Kidney tubule cell (primary cell): ENCODE measurements at places on chromosomes 5 and 9.

- DNase-seq: peak; percentile 50
Observed at GRCh38 chr9:81411961-81412360, 277.4 kb downstream of the TLE1 start.

- peak; percentile 14 for DNase-seq
Observed at GRCh38 chr5:103867857-103868598, 305.4 kb upstream of the NUDT12 start.

DNA sequence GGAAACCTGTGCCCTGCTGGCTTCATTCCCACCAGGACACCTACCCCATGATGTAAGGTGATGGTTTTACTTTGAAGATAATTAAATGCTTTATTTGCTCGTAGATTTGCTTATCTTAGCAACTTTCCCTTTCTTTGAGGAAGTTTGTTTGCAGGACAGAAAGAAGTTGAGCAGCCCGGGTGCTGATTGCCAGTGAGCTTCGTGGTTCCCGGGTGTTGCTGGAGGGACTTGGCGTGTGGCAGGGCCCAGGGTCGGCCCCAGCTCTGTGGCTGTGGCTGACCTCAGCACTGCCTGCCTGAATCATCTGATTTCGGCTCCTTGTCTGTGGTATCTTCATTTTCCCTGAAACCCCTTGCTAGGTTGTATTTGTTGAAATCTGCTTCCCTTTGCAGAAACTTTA lies 8.7 kb downstream of the POMT1 start:
- no peak for DNase-seq

DNA sequence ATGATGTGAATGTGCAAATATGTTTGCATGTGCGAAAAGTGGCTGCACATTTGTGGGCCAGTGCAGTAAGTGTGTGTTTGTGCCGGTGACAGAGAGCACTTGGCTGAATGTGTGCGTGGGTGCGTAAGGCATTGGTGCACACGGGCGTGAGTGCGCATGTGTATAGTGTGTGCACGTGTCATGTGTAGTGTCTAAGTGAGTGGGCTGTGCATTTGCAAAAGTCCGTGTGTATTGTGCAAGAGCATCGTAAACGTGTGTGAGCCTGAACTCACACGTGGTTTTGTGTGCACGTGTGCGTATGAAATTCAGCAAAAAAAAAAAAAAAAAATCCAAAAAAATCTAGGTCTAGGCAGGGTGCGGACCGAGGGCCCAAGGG lies 6.5 kb upstream of the EBF1 start:
- no peak for DNase-seq

DNA sequence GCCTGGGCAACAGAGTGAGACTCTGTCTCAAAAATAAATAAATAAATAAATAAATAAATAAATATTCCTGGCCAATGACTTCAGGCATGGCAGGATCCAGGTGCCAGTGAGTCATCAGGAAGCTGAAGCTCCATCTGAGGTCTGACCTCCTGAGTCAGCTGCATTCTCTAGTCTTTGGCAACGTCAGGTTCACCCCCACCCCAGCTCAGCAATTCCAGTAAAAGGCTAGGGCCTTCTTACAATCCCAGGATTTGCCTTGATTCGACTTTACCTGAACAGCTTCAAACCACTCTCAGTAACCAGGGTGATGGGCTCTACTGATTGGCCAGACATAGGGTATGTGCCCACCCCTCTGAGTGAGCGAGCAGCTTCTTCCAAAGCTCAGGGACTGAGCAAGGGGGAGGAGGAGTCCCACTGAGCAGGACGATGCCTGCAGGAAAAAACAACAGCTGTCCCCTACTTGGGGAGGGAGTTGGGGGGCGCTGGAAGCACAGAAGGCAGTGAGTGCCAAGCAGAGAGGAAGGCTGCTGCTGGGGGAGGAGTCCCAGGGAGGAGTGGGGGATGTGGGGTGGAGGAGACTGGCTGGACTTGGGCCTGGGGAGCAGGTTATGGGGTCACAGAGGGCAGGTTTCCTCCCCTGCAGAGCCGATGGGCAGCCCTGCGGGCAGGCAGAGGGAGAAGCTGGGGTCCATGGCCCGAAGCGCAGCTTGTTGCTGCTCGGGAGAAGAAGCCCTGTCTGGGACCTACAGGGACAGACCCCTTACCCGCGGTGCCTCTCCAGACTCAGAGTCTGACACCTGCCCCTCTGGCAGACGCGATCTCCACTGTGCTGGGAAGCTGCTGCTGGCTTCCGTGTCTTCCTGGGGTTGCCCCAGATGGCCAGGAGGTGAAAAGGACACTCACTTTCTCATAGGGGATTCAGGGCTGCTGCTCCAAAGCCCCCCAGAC lies 25.9 kb upstream of the UNC5A start:
- peak; percentile 98 for DNase-seq

DNA sequence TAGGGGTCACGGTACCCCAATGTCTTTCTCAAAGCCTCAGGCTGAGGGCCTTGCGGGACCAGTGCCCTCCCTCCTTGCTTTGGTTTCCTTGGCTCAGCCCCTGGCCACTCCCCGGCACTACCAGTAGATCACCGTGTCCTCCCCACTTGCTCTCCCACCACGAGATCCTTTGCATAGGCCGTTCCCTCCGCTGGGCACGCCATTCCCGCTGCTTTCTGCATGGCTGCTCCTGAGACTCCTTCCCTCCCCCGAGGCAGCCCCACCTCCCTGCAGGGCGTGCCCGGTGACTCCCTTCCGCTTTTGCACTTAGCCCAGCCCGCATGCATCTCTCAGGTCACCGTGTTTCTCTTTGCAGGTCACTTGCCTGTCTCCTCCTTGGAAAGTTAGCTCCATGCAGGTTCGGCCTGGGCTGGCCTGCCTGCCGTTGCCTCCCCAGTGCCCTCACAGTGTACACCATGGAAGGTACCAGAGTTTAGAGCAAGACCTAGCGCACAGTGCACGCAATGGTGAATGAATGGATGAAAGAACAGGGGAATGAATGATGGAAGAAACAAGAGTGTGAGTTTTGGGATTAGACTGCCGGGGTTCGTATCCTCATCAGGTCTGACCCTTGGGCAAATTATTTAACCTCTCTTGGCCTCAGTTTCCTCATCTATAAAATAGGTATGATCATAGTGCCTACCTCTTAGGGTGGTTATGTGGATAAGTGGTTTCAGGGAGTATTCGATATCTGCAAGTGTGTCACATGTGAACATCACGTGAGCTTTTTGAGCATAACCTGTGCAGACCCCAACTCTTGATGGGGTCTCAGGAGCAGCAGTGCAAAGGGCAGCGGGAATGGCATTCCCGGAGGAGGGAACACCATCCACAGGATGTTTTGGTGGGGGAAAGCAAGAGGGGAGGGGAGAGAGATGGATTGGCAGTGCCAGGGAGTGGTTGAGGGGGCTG lies 214.3 kb downstream of the C9orf50 start:
- DNase-seq: peak; percentile 78

DNA sequence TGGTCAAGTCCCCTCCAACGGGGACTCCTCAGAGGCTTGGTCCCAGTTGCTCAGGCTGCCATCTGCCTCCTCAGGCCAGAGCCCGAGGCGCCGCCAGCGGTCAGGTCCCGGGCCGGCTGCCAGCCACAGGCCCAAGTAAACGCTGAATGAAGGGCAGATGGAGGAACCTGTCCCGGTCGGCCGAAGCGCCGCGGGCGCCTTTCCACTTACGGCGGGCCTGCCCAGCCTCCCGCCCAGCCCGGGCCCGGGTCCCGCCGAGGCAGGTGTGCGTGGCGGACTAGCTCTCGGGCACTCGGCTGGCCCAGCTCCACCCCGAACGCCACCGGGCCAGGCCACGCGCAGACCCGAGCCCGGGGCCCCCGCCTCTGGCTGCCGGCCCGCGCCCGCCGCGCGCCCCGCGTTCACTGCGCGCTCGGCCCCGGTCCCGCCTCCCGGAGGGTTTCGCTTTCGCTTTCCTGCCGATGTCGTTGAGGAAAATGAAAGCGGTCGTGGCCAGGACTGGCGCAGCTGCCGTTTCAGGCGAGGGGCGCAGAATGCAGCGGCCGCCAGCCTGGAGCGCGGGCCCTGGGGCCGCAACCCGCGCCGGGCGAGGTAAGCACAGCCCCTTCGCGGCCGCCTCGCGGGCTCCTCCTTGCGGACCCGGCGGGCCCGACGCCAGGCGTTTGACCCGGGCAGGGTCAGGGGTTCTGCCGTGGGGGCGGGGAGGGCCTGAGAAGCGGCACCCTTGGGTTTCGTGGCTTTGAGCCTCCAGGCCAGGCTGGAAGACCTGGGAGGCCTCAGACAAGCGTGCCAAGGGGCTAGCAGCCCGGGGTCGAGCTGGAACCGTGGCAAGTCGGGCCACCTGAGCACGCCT lies 41.2 kb downstream of the SLC22A5 start:
- peak; percentile 80 for DNase-seq

DNA sequence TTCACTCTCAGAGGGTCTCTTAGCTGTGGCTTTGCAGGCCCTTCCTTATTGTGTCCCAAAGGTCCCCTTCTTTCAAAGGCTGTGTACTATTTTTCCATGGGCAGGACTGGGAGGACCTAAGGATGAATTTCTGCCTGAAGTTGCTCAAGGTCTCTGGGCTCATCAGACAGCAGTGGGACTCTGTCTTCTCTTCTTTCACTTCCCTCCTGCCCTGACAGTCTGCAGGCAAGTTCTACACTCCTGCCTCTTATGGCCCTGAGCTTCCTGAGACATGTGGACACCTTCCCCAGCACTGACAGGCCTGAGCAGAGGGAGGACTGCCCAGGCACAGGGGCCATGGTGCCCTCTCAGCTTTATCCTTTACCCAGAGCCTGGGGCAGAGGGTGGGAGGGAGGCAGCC lies 14.8 kb downstream of the ENHO start:
- no peak for DNase-seq

- no peak for DNase-seq
Observed at GRCh38 chr5:264338-264737, 7.1 kb upstream of the PDCD6 start.

DNA sequence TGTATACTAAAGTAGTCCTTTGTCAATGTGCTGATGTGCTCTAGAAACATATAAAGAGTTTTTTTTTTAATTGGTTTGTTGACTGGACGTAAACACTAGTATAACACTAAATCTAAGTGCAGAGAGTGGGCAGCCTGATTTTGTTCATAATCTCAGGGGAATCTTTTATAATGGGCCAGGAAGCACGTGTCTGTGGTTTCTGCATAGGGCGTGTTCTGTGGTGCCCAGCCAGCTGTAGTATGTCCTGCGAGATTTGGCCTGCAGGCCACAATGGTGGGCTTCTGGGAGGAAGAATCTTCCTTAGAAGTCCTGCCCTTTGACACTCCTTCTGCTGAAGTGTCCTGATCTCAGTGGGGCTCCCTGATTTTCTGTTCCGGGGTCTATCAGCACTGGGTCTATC lies 49.0 kb upstream of the DHFR start:
- no peak for DNase-seq
